ENCODE measurements at places on chromosomes 6 and 20.
A peak's percentile ranks its signal among the peaks of the same experiment; 100 is the strongest.

DNA sequence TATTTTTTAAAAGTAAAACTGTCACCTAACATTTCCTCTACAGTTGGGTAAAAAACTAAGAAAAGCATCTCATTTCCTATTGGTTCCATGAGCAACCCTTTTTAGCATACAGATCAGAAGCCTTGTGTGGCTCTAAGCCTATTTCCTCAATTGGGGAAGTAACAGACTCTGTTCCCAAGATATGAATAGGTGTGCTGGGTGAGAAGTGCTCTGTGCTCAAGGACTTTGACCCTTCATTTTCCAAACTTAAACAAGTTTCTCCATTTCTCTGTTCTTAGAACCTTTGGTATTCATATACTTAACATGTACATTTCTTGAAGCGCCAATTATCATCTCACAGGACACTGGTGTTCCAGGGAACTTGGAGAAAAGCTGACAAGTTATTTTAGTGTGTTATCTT lies 24.1 kb downstream of the CARMIL1 start:
- no peak for DNase-seq

GRCh38 chr6:132506869-132507808 lies 5.8 kb downstream of the STX7 start:
- no peak for DNase-seq

- DNase-seq, result no peak
These were observed 29.5 kb downstream of the TSHZ2 start for GRCh38 chr20:53001498-53002301.

DNA sequence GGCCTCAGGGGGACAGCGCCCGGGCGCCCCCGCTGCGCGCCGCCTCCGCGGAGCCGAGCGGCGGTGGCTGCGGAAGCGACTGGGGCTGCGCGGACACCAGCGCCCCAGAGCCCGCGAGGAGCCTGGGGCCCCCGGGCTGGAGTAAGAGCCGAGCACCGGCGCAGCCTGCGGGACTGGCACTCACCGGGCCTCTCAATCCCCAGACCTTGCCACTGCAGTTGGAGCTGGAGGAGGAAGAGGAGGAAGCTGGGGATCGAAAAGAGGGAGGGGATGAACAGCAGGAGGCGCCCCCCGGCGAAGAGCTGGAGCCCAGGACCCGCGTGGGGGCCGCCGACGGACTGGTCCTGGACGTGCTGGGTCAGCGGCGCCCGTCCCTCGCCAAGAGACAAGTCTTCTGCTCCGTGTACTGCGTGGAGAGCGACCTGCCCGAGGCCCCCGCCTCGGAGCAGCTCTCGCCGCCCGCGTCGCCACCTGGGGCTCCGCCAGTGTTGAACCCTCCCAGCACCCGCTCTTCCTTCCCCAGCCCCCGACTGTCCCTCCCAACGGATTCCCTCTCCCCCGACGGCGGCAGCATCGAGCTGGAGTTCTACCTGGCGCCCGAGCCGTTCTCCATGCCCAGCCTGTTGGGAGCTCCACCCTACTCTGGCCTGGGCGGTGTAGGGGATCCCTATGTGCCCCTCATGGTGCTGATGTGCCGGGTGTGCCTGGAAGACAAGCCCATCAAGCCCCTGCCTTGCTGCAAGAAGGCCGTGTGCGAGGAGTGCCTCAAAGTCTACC lies 590 bp downstream of the RNF217 start:
- DNase-seq, result no peak

DNA sequence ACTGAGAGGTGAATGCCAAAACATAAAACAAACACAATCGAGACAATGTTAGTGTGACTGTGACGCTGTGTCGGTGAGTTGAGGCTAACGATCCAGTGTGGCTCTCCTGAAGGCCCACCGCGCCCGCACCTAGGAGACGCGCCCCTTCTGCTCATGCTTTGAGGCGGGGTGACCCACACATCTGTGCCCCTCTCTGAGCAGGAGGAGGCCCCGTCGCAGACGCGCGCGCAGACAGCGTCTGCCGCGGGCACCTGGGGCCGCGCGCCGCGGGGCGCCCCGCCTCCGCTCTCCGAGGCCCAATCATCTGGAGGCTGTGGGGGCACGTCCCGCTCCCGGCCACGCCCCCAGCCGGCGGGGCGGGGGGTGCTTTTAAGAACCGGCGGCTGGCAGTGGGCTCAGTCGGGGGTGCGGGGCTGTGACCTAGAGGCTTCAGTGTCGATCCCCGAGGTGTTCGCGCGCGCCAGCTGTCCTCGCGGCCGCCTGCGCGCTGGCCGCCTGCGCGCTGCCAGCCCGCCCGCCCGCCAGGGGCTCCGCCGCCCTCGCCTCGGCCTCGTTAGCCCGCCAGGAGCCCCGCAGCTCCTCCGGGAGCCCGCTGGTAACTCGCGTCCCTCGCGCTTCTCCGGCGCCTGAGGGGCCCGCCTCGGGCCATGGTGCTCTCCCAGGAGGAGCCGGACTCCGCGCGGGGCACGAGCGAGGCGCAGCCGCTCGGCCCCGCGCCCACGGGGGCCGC lies at the start of gene SLC16A10:
SLC16A10 (plus strand) TSS at position 398 of the 730 bp plus-strand sequence; CDS start at position 648, 250 bp downstream.
- DNase-seq, result peak; percentile 62

DNA sequence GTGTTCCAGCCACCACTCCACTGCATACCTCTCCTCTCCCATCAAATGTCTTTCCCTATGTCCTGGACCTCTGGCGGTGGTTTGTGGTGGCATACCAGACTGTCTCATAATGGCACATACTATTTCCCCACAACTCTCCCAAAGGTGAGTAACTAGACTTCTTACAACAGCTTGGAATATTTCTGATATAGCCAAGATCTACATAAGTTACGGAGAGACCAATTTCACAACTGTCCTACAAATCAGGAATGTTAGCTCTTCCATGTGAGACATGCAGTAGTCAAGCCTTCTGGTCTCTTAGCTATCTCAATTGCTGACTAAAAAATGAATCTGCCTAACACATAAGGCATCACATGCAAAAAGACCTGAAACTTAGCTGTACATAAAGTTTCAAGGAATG lies 588.9 kb downstream of the RNF144B start:
- DNase-seq, result no peak

Data from activated CD4-positive, CD25-positive, alpha-beta regulatory T cell (primary cell).